Activated CD4-positive, alpha-beta T cell treated with anti-CD3 and anti-CD28 coated beads, Interleukin-2, amount 10 ng/mL, durations not matched to agents 7 days and 5 days (primary cell): ENCODE measurements at places on chromosomes 2 and 18. TPM values are rescaled to one million over a fixed set of nuclear protein-coding genes. Genes with fewer than 3 reads are reported as not detected.

- H3K4me1 ChIP-seq = peaks cover 62% of the 10 kb centered on the region
- H3K36me3 ChIP-seq = peaks cover 60% of the 10 kb centered on the region
- H3K27me3 ChIP-seq = no peaks in the 10 kb centered on the region
- DNase-seq = peak; percentile 57
Observed at GRCh38 chr2:20326163-20326780, 24.4 kb downstream of the PUM2 start.

PRKAG3 gene
- not detected for total RNA-seq

CBLN2 gene
- not detected for total RNA-seq

- H3K27me3 ChIP-seq = no peaks in the 10 kb centered on the region
- peaks cover 19% of the 10 kb centered on the region for H3K36me3 ChIP-seq
- peaks cover 36% of the 10 kb centered on the region for H3K4me1 ChIP-seq
Observed at GRCh38 chr2:237732070-237732469, 66.5 kb upstream of the RBM44 start.

- no peak overlapping the region for H3K4me3 ChIP-seq
- H3K36me3 ChIP-seq = no peaks in the 10 kb centered on the region
- peaks cover 14% of the 10 kb centered on the region for H3K4me1 ChIP-seq
- no peak overlapping the region for H3K27ac ChIP-seq
- DNase-seq = peak; percentile 66
Observed at GRCh38 chr2:233053928-233054784, 6.0 kb upstream of the INPP5D start.

DNA sequence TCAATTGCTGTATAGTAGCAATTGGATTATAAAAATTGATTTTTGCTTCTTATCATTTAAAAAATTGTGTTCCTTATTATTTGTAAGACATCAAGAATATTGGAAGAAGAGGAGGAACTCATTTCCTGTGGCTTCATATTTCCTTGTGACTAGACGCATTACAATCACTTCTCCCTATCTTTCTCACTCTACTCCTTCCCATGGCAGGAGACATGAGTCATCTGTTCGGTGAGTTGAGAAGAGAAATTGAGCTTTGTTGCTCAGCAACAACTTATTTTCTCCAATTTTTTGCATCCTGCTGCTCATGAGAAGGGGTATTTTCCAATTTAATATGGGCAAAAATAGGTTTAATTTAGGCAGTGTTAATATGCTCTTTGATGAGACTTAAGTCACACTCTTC, 1783.9 kb downstream of the SUCLG1 start:
- DNase-seq = no peak
- H3K4me3 ChIP-seq = no peak overlapping the region
- H3K36me3 ChIP-seq = no peaks in the 10 kb centered on the region
- no peaks in the 10 kb centered on the region for H3K4me1 ChIP-seq
- H3K27ac ChIP-seq = no peak overlapping the region
- H3K27me3 ChIP-seq = no peaks in the 10 kb centered on the region

- peaks cover 3% of the 10 kb centered on the region for H3K27me3 ChIP-seq
- peaks cover 13% of the 10 kb centered on the region for H3K4me1 ChIP-seq
- H3K27ac ChIP-seq = no peak overlapping the region
- H3K4me3 ChIP-seq = no peak overlapping the region
Observed at GRCh38 chr2:118992740-118993391, 50.9 kb downstream of the MARCO start.

ABHD1 gene
- 0.10 TPM for total RNA-seq

DNA sequence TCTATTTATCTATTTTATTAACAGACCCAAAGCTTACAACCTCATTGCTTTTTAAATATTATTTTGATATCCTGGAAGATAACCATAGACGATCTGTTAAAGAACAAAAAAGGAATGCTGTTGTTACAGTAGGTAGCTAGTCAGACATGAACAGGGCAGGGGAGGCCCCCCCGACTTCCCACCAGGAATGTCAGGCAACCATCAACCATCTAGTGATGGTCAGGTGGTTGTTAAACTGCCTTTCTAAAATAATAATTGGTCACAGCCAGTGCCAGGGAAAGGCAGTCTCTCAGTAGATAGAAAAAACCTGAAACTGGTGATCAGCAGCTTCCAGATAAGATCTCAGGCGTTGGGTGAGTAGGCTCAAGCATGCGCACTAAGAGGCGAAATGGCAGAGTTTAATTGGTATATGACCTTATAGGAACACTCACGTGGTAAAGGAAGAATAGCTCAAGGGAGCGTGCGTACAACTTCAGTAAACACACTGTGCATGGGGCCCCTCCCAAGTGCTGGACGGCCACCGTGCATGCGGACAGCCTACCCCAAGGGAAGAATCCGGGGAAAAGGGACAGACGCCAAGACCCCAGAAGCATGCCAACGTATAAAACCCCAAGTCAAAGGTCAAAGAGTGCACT, 32.5 kb upstream of the CCL20 start:
- peaks cover 5% of the 10 kb centered on the region for H3K27me3 ChIP-seq
- H3K4me1 ChIP-seq = peaks cover 10% of the 10 kb centered on the region
- H3K36me3 ChIP-seq = no peaks in the 10 kb centered on the region
- DNase-seq = no peak
- no peak overlapping the region for H3K27ac ChIP-seq
- no peak overlapping the region for H3K4me3 ChIP-seq

SLC4A3 gene
- total RNA-seq = not detected

DNA sequence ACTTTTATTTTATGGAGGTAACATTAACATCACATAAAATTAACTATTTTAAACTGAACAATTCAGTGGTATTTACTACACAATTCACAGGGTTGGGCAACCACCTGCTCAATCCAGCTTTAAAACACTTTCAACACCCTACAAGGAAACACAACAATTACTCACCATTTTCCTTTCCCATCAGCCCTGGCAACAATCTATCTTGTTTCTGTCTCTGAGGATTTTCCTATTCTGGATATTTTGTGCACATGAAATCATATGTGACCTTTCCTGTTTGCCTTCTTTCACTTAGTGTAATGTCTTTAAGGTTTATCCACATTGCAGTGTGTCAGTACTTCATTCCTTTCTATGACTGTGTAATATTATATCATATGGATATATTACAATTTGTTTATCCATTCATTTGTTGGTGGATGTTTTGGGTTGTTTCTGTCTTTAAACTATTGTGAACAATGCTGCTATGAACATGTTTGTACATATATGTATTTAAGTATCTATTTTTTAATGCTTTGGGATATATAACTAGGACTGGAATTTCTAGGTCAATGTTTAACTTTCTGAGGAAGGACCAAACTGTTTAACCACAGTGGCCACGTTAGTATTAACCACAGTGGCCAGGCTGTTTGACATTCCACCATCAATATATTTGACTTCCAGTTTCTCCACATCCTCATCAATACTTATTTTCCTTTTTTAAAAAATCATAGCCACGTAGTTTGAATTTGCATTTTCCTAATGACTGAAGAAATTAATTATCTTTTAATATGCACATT, 72.4 kb upstream of the KIF5C start:
- no peak overlapping the region for H3K4me3 ChIP-seq
- no peak for DNase-seq
- H3K36me3 ChIP-seq = no peaks in the 10 kb centered on the region
- no peak overlapping the region for H3K27ac ChIP-seq
